ENCODE measurements at places on chromosomes 13 and 19.

DNA sequence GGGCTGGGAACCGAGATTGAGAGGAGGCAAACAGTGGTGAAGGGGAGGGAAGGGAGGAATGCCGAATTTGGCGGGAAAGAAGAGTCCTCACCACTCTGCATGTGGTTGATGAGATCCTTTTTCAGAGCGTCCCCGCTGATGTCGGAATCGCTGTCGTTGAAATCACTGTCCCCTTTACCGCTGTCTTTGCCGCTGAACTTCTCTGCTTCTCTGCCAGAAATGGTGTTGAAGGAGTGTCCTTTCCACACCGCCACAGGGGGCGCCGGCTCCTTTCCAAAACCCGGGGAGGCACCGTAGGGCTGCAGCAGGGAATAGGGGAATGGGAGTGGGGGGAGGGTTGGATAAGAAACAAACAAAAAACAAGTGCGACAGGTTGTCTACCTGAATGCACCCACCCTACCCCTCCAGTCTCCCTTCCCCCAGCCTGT is 3.1 kb downstream of the PCDH8 start:
- DNase-seq, result no peak

GRCh38 chr19:47186446-47187334 is 44.3 kb downstream of the BBC3 start:
- peak; percentile 65 for DNase-seq

- no peak for DNase-seq
These were observed 653.7 kb downstream of the DACH1 start for GRCh38 chr13:71213252-71213821.

- no peak for DNase-seq
These were observed 1108.4 kb upstream of the PCDH20 start for GRCh38 chr13:62524061-62524460.

- no peak for DNase-seq
These were observed 144.6 kb upstream of the UBL3 start for GRCh38 chr13:29994911-29995595.

GRCh38 chr13:53382008-53382407 is 353.4 kb downstream of the OLFM4 start:
- no peak for DNase-seq

DNA sequence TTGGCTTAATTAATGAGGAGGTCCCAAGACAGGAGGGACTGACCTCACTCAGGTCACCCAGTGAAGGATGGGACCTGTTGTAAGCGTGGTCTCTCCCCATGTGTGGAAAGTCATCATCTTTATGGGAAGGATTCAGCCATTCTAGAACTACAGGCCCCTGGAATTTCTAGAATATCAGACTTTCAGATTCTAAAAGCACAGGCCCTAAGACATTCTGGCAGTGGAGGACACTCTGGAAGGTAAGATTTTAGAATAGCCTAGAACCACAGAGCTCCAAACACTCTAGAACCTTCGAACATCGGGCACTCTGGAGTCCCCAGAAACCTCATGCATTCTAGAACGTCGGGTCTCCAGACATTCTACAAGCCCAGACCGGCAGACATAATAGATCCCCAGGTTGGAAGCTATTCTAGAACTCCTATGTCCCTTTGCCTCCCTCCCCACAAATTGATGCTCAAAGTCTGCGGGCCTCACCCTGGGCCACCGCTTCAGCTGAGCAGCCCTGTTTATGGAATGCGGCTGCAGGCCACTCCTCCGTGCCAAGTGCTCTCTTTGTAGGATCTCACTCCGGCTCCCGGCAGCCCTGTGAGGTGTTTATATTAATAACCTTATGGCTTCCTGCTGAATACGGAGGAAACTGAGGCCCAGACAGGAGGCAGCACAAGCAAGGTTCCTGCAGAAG is 1.9 kb upstream of the KLK15 start:
- no peak for DNase-seq

- DNase-seq, result no peak
These were observed 1.0 kb upstream of the TYROBP start for GRCh38 chr19:35908973-35909683.

GRCh38 chr19:15452111-15453047 is 2.6 kb upstream of the WIZ start:
- DNase-seq, result no peak

DNA sequence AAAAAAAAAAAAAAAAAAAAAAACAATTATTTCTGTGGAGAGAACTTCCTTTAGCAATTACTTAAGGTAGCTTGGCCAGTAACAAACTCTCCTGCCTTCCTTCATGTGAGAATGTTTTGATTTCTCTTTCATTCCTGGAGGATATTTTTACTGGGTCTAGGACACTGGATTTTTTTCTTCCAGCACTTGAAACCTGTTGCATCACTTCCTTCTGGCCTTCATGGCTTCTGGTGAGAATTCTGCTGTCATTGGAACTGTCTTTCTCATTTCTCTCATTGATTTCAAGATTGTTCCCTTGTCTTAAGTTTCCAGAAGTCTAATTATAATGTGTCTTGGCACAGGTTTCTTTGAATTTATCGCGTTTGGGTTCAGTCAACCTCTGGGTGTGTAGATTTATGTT is 19.3 kb upstream of the RAB20 start:
- DNase-seq, result no peak

- no peak for DNase-seq
These were observed 663.2 kb downstream of the UQCRFS1 start for GRCh38 chr19:28549680-28550277.

DNA sequence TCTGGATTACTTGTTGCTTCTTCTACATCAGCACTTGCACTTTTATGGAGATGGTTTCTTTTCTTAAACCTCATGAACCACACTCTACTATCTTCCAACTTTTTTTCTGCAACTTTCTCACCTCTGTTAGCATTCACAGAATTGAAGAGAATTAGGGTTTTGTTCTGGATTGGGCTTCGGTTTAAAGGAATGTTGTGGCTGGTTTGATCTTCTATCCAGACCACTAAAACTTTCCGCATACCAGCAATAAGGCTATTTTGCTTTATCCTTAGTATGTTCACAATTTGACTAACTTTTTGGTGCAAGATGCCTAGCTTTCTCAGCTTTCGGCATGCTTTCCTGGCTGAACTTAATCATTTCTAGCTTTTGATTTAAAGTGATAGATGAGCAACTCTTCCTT is 666.7 kb upstream of the MIR17HG start:
- no peak for DNase-seq

- no peak for DNase-seq
These were observed 77.5 kb downstream of the ZAR1L start for GRCh38 chr13:32237681-32238080.

DNA sequence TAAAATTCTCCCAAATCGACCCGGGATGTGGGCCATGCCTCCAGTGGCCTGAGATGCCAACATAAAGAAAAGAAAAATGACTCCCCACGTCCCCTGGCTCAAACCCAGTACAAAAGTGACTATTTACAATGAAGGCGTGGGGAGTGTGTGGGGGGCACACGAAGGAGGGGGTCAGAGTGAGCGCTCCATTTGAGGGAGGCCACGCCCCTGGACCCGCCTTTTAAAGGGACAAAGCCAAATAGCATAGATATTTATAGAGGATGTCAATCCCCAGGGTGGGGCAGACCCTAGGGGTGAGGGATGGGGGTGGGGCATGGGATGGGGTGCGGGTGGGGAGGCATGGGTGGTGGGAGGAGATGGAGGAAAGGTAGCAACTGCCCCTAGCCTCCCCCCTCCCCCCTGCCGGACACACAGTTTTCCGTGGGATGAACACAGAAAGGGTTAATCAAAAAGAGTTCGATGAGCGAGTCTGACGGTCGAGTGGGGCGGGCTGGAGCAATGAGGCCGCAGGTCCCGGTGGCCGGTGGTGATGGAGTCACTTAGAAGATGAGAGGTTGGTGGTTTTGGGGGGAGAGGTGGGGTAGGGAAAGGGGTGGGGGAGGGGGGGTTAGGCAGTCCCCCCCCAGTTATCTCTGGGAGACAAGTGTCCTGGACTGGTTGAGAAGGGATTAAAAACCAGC is 20.1 kb upstream of the NANOS2 start:
- no peak for DNase-seq

DNA sequence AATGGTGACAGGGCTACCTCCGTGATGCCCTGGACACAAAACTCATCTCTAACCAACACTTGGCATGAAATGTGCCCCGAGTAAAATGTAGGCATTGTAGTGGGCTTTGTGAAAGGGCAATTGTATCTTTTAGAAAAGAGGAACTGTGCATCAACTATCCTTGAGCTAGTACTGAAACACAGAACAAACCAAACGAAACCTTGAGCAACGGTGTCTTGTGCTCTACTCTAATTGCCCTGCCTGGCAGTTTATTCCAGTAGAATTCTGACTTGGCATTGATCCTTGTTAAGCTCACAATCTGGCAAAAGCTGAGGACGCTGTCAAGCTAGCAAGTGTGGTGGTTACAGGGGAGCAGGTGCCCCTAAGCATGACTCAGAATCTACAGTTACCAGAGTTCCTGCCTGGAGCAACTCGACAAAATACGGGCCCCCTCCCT is 707.1 kb upstream of the SPRY2 start:
- DNase-seq, result no peak

GRCh38 chr13:110121422-110122083 is 185.4 kb downstream of the COL4A1 start:
- no peak for DNase-seq

GRCh38 chr19:15866636-15867035 is 31.2 kb downstream of the CYP4F2 start:
- DNase-seq, result no peak

DNA sequence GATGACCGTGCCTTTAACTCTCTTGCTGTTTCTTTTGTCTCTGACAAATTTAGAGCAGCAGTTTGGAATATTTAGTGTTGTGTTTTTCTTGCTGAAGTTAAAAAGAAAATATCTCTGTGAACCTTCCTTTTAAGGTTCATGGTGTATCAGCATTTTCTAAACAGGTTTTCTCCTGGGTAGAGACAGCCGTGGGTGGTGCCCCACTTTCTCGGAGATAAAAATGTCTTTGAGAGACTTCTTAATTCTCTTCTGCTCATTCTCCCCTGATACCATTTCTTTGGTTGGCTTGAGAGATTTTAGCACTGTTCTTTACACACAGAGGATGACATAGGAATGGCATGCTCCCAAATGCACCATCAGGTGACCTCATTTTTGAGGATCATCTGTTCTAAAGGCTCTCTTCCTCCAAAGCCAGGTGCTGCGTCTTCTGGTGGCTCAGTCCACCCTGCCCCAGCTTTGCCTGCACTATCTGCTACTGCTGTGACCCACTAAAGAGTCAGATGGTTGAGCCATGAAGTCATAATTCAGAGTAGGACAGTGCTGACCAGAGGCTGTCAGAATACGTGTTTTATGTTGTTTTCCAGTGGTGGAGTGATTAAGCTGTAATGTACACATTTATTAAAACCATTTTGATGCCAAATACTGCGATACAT is 90.3 kb upstream of the SLC10A2 start:
- DNase-seq, result no peak

DNA sequence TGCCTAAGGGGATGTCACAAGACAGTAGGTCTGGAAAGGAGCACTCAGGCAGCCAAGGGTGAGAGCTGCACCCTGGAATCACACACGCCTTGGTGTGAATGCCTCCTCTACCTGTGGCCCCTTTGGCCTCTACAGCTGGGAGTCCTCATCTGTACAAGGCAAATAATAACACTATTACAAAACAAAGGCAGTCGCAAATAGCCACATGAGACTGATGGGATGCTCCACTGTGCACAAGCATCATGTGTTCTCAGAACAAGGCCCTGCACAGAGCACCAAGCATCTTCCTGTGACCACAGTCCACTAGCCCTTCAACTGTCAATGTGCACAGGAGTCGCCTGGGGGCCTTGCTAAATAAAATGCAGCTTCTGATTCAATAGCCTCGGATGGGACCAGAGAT is 44.6 kb upstream of the HNRNPA1L2 start:
- DNase-seq, result no peak

DNA sequence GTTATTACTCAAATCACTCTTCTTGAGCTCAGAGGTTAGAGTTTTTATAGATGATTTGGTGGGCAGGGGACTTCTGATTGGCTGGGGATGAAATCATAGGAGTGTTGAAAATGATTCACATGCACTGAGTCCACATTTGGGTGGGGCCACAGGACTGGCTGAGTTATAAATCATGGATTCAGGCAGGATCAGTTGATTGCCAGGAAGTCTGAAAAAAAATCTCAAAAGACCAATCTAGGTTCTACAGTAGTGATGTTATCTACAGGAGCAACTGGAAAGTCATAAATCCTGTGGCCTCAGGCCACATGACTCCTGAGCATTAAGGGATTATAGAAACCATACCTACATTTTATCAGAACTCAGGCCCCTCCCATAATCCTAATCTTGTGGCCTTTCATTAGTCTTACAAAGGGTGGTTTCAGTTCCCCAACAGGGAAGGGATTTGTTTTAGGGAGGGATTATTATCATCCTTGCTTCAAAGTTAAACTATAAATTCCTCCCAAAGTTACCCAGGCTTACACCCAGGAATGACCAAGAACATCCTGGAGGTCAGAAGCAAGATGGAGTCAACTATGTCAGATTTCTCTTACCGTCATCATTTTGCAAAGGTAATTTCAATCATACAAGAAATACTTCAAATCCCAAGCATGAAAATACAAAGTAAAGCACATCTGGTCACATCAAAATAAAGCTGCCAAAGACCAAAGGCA is 5.6 kb upstream of the CCDC70 start:
- no peak for DNase-seq

DNA sequence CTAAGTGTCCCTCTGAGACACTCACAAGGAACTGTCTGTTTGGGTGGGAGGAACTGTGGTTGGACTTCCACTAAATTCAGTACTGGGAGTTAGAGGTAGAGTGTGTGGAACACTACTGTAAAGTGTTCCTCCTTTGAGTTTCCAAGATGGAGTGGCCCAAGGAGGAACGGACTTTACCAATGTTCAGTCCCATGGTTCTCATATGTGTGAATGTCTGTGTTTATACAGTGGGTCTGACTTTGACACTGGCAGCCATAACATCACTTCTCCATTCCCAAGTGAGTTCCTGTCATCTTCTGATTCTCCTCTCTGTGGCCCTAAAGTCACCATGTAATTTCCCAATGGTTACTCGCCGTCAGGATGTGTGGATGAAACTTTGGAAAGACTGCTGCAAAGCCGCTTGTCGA is 136.8 kb upstream of the SERP2 start:
- no peak for DNase-seq

GRCh38 chr19:52453324-52454094 is at the start of gene ZNF578:
TSS of gene ZNF578 (plus strand) at chr19:52453553. CDS start at chr19:52501846, 48,293 bp downstream.
- peak; percentile 67 for DNase-seq

DNA sequence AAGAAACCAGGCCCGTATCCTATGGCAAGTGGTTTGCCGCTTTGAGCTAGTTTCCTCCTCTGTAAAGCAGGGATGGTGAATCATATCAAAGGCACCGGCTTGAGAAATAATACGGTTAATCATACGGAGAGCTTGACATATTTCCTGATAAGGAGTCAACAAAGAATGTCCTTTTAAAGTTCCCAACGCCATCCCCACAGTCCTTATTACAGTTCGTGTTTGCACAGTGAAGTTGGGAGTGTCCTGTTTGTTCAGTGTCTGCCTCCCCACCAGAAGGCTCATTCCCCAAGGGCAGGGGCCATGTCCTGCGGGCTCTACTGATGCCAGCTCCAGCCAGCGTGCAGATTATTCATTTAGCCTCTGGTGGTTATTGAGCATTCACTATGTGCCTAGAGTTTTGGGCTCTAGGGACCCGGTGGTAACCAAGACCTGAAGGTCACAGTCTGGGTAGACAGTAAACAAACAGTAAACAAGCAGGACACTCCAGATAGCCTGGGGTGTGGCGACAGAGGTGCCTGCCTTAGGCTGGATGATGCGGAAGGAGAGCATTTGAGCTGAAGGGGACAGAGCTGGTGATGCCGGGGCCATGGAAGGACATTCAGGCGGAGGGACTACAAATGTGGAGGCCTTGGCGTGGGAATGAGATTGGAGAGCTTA is 6.3 kb downstream of the GRAMD1A start:
- no peak for DNase-seq
